ENCODE measurements at places on chromosomes 7 and 10.

- no peak for DNase-seq
Measured at GRCh38 chr10:113930482-113931057, 76.1 kb downstream of the NHLRC2 start.

GRCh38 chr10:71486484-71487114, 89.9 kb downstream of the CDH23 start:
- DNase-seq = peak; percentile 53

DNA sequence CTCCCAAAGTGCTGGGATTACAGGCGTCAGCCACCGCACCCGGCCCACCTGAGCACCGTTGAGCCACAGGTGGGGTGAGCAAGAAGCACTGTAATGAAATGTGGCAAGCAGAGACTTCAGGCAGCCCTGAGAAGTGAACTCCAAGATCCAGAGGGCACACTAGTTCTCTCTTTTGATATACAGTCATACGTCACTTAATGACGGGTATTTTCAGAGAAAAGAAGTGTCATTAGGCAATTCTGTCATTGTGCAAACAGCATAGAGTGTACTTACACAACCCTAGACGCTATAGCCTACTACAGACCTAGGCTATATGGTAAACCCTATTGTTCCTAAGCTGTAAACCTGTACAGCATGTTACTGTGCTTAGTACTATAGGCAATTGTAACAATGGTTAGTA, 7.9 kb downstream of the PANK1 start:
- DNase-seq = no peak

DNA sequence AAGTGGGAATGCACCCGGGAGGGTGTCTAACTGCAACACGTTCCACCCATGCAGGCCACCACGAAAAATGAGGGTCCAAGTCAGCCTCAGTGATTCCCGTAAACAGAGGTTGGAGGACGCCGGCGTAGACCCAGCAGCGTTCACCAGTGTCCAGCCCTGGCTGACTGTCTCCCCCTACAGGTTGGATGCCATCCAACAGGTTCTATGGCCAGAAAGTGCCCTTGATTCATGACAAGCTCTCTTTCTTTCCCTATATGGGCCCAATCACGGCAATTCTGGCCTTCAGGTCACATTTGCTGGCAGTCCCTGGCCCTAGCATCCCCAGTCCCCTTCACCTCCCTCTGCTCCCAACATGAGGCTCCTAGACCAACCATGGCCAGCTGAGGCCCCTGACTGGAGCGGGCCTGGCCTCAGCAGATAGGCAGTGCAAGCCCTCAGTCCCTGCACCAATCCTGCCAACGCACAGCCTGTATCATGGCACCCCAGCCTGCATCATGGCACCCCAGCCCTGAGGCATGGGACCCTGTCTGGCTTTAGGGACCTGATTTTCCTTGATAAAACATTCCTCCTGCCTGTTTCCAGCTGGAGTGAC, 227.4 kb downstream of the GRID1 start:
- DNase-seq = peak; percentile 1

Data from GM23248 (cell line).